ENCODE measurements at places on chromosomes 7 and 10.
A peak's percentile ranks its signal among the peaks of the same experiment; 100 is the strongest.

- DNase-seq, result no peak
These were observed 106.4 kb downstream of the CAMK1D start for GRCh38 chr10:12455766-12456165.

DNA sequence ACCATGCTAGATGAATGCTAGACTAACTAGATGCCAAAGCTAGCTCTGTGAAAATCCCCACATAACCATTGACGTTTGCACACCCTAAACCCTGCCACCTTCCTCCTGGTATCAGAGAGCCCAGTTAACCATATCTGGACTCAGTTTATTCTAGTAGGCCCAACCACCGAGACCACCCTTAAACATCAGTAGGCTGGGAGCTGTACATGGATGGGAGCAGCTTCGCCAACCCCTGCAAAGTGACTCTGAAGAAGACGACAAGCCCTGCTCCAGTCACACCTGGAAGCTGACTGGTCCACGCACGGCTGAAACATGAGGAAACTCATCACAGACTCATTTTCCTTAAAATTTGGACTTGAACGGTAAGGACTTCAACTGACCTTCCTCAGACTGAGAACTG is 4.4 kb upstream of the CYREN start:
- DNase-seq, result no peak

- DNase-seq, result no peak
These were observed 1305.3 kb upstream of the LRRTM3 start for GRCh38 chr10:65620404-65621048.

- no peak for DNase-seq
These were observed 99.0 kb downstream of the AOAH start for GRCh38 chr7:36625247-36625646.

- no peak for DNase-seq
These were observed 84.5 kb downstream of the SRPK2 start for GRCh38 chr7:105304040-105304895.

DNA sequence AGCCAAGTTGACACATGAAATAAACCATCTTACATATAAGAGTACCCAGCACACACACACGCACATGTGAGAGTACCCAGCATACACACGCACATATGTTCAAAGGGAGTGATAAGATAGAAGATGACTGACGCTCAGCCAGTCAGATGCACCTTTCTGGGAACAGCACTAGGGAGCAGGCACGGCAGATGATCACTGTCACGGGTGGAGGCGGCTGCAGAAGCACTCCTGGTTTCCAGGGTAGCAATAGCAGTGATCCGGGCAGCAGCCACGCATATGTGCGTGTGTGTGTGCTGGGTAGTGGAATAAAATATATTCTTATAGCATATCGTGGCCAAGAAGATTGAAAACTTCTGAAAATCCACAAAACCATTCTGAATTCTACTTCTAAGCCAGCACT is 85.8 kb upstream of the NAMPT start:
- DNase-seq, result no peak

- no peak for DNase-seq
These were observed 124.2 kb downstream of the ARHGAP22 start for GRCh38 chr10:48480397-48481374.

- no peak for DNase-seq
These were observed 246.1 kb downstream of the KLF6 start for GRCh38 chr10:3538656-3539531.

DNA sequence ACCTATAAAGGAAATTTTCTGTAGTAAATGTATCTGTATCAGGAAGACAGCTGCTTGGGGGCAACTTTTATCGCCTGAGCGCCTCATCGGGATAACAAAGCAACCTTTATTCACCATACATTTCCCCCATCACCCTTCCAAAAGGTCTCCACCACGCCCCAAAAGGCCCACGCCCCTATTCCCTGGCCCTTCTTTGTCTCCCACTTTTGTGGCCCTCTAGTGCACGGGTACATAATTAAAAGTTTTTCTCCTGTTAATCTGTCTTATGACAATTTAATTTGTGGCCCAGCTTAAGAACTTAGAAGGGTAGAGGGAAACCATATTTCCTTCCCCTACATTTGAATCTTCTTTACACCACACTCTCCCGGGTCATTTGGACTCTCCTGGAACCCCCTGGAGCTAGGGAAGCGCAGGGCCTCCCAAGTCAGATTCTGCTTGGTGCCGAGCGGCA is 625 bp downstream of the RP9 start:
- peak; percentile 27 for DNase-seq

- no peak for DNase-seq
These were observed 49.6 kb upstream of the ADO start for GRCh38 chr10:62754963-62755362.

GRCh38 chr10:120270906-120271305 is 186.1 kb upstream of the PLPP4 start:
- DNase-seq, result no peak

- DNase-seq, result no peak
These were observed 129.3 kb downstream of the CHRM2 start for GRCh38 chr7:136997735-136998134.

DNA sequence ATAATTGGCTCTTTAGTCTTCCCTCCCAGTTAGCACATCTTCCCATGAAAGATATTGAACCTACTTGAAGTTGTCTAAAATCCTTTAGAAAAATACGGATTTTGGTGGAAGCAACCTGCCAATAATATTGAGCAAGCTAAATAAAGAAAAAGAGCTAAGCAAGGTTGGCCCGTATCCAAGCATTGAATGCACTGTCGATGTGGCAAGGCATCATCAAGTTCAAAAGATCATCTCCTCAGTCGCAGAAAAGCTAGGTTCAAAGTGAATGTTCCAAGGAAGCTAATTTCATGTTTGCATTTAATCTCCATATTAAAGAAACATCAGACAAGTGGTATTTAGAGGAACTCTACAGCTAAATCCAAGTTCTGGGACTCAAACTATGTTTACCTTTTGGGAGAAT is 206.0 kb downstream of the MTERF1 start:
- DNase-seq, result no peak

- no peak for DNase-seq
These were observed 775.5 kb downstream of the CNTNAP2 start for GRCh38 chr7:146892151-146892550.

- peak; percentile 10 for DNase-seq
These were observed 8.2 kb downstream of the ZFAND2A start for GRCh38 chr7:1151653-1152425.

DNA sequence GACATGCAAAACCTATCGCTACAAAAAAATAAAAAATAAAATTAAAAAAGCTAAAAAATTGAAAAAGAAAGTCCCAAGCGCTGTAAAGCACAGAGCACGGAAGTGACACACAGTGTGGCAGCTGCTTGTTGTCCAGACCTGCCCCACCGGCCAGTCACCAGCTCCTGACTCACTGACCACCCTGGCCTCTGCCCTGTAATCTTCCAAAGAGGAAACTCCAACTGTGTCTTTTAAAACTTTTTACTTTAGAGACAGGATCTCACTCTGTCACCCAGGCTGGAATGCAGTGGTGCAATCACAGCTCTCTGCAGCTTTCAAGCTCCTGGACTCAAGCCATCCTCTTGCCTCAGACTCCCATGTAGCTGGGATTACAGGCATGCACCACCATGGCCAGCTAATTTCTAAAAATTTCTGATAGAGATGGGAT is 23.6 kb downstream of the GNA12 start:
- DNase-seq, result peak; percentile 55

DNA sequence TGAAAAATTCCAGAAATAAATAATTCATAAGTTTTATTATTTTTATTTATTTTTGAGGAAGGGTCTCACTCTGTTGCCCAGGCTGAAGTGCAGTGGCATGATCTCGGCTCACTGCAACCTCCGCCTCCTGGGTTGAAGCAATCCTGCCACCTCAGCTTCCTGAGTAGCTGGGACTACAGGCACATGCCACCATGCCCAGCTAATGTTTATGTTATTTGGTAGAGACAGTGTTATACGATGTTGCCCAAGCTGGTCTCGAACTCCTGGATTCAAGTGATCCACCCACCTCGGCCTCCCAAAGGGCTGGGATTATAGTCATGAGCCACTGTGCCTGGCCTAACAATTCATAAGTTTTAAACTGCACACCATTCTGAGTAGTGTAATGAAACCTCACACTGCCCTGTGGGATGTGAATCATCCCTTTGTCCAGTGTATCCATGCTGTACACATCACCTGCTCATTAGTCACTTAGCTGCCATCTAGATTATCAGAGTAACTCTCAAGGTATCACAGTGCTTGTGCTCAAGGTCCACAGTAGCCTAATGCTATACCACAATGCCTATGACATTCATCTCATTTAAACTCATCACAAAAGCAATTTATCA is 17.9 kb downstream of the RTKN2 start:
- no peak for DNase-seq

GRCh38 chr7:100555701-100556100 is 16.7 kb downstream of the AGFG2 start:
- no peak for DNase-seq

DNA sequence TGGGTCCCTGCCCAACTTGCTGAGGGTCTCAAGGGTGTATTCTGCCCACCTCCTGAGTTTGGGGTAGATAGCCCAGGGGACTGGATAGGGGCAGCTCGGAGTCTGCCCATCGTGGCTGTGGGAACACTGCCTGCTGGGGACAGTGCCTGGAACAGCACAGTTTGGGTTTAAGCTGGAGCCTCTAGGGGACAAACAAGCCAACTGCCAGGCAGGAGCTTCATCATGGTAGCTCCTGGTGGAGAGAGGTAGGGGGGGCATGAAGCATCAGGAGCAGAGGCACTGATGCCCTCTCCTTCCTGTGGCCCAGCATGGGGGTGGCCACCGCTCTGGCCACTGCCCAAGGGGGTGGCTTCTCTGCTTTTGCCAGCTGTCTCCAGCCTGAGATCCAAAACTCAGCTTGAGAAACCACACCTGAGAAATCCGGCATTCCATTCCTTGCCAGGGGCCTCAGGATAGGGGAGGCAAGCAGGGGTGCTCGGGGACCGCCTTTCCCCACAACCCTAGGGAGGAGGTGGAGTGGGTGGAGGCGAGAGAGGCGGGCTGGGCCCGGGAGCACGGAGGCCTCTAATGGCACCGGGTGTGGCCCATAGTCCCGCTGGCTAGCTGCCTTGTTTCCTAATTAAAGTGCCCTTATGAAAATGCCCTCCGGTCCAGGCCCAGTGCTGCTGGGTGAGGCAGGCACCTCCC is 47.6 kb downstream of the UNC5B start:
- DNase-seq, result peak; percentile 80

DNA sequence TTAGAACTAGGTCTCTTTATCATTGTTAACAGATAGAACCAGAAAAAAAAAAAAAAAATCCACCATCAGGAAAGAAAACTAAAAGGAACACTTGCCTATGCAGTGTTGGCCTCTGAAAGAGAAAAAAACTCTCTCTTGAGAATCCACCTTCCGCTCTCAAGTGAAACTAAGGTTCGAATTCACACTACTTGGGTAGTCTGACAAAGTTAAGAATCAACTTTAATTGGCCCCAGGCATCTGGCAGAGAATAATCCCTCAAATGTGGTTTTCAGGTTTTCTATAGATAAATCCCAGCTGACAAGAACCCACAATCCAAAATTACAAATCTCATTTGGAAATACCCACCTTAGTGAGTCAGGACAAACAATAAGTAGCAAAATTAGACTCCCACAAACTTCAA is 199.7 kb upstream of the LRRN3 start:
- no peak for DNase-seq

- DNase-seq, result no peak
These were observed 114.5 kb downstream of the NKX6-2 start for GRCh38 chr10:132671228-132672154.

- no peak for DNase-seq
These were observed 1.3 kb upstream of the SAMD8 start for GRCh38 chr10:75110006-75110632.

GRCh38 chr7:92647652-92648051 is 57.5 kb upstream of the FAM133B start:
- DNase-seq, result no peak
